ENCODE measurements at places on chromosomes 12 and 14.

DNA sequence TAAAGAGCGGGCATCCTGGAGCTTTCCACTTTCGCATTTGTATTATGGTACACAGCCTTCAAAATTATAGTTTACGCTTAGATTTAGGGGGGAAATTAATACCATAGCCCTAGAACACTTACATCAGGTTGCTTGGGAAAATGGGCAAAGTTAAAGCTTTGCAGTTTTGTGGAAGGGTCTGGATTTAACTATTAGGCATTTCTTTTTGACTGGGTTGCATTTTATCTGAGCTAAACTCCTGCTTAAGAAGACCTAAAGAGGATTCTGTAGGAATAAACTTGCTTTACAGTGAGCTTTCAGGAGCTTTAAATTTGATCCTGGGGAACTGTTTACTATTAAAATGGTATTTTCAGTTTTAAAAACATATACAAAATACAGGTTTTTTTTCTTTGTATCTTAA, 42.8 kb upstream of the PTPRQ start:
- no peak for DNase-seq

DNA sequence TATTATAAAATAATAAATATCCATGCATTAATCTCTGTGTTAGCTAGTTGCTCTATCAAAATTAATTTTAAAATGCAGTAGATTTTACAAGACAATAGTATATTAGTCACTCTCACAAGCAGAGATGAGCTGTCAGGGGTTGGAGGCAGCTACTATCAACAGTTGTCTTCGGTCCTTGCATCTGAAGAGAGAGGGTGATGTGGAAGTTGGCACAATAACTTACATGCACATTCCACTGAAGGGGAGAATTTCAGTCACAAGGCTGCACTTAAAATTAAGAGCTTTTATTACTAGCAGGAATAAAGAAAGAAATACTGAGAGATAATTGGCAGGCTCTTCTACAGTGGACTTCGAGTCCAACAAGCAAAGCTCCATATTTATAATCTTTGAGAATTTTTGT, 166.9 kb upstream of the DCN start:
- DNase-seq: no peak

DNA sequence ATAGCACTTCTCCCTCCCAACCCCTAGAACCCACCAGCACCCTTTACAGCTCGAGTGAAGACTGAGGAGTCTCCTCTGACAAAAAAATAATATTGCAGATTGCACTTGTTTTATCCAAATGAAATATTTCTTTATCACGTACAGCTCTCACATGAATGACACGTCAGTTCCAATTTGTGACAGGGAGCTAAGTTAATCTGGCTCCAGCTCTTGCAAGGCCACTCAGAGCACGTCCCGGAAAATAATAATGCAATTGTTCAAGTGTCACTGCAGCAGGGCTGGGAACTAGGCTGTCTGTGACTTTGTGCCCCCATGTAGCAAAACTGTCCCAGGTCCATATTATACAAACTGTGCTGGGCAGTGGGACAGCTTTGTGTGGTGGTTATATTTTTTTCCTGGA, 539.6 kb downstream of the VRK1 start:
- DNase-seq: no peak

- no peak for DNase-seq
Observed at GRCh38 chr12:124786061-124786964, 77.4 kb downstream of the SCARB1 start.

DNA sequence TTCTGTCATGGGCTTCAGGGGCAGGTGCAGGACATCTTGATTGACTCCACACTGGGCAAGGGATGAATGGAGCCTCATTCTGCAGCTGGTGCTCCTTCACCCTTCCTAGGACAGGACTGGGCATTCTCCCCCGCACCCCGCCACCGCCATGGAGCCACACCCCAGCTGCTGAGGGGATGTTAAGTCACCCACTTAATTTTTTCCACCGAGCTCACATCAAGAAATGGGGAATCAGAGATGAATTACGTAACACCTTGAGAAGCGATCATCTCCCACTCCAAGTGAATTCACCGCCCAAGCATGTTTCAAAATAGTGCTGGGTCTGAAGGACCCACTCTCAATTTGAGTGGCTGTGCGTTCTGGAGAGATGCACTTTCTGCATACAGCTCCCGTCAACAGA, 94.2 kb downstream of the EML1 start:
- DNase-seq: no peak

GRCh38 chr14:74492776-74493342, at the start of gene NPC2:
Gene NPC2, minus strand, starts transcription at chr14:74493305. Its CDS starts 31 bp downstream, at chr14:74493274.
- DNase-seq: no peak

GRCh38 chr12:14769466-14769968, 33.8 kb downstream of the WBP11 start:
- DNase-seq: peak; percentile 38

GRCh38 chr12:126719912-126720705, 1546.9 kb upstream of the TMEM132C start:
- no peak for DNase-seq

GRCh38 chr12:121534495-121535148, 46.2 kb downstream of the KDM2B start:
- DNase-seq: peak; percentile 62

DNA sequence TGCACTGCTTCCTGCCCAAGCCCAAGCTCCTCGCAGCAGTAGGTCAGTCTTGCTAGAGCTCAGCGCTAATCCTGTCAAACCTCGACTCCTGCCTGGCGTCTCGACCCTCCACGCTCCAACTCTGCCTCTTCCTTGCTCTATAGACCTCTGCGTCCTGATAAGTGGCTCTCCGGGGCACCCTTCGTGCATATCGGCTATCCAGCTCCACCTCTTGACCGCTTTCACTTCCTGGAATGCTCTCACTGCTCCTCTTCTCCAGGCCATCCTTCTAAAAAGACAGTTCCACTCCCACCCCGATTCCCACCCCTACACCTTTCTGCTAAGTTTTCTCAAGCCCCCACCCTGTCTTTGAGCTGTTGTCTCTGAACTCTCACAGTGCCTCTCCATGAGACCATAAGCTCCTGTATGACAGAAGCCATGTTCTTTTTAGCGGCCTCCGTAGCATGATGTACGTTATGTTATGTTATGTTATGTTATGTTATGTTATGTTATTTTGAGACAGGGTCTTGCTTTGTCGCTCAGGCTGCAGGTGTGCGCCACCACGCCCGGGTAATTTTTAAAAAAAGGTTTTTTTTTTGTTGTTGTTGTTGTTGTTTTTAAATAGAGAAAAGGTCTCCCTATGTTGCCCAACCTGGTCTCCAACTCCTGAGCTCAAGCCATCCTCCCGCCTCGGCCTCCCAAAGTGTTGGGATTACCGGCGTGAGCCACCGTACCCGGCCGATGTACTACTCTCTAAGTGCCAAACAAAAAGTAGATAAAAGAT, 601 bp downstream of the COX14 start:
- no peak for DNase-seq

DNA sequence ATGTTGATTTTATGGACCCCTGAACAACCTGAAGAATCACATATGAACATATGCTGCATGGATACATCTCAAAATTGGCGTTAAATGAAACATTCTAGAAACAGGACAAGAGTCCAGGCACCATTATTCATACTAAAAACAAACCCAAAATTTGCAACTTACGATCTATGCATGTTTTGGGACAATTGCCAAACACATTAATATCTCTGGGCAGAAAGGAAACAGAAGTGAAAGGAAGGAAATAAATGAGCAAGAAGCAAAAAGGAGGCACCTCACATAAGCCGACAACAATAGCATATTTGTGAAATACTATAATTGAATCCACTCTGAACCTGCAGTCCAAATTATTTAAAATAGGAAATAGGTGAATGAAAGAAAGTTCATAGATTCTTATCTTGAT, 1505.3 kb downstream of the AACS start:
- no peak for DNase-seq

- DNase-seq: no peak
Observed at GRCh38 chr14:81005540-81006228, 50.3 kb downstream of the TSHR start.

GRCh38 chr12:96400631-96401075, 414 bp upstream of the CDK17 start:
- DNase-seq: peak; percentile 30

GRCh38 chr14:104891664-104892530, 26.8 kb downstream of the CEP170B start:
- DNase-seq: no peak

- no peak for DNase-seq
Observed at GRCh38 chr14:64684091-64684490, 20.1 kb upstream of the PLEKHG3 start.

- peak; percentile 51 for DNase-seq
Observed at GRCh38 chr12:54282949-54283593, 2.5 kb downstream of the HNRNPA1 start.

- DNase-seq: no peak
Observed at GRCh38 chr12:97520106-97520505, 57.5 kb downstream of the RMST start.

GRCh38 chr14:68544081-68544892, 248.6 kb downstream of the ZFP36L1 start:
- no peak for DNase-seq

GRCh38 chr14:61264010-61264571, 17.0 kb downstream of the TMEM30B start:
- no peak for DNase-seq

DNA sequence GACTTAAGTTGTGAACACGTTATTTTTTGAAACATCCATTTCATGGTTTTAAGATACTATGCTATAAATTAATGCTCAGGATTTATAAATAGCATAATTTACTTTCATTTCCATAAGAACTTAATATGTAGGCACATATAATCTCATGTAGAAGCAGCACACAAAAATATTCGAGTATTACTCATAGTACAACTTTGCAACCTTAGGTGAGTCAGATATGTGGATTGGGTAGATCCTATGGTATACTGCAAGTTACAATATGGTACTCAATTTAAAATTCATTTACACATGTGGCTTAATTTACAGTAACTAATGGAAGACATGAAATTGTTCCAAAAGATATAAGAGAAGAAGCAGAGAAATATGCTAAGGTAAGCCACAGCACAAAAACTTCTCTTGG, 26.0 kb downstream of the PSMA3 start:
- DNase-seq: no peak

DNA sequence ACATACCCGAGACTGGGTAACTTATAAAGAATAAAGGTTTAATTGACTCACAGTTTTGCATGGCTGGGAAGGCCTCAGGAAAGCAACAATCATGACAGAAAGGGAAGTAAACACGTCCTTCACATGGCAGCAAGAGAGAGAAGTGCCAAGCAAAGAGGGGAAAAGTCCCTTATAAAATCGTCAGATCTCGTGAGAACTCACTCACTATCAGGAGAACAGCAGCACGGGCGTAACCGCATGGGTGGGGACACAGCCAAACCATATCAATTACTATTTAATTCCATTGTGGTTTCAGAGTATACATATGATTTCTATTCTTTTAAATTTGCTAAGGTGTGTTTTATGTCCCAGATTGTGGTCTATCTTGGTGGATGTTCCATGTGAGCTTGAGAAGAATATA, 117.9 kb downstream of the SCAF11 start:
- DNase-seq: no peak

DNA sequence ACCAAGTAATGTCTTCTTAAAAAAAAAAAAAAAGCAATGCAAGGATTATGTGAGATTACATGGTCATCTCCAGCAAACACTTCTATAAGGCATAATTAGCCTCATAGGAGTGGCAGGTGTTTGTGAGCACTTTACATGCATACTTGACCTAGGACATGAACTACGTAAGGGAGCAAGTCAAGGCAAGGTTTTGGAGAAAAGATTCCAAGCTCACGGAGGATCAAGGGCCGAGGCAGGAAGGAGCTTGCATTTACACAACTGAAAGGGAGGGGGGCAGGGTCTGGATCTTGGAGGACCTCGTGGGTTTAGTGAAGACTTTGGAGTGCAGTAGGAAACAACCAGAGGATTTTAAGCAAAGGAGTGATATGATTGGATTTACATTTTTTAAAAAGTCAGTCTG, 112.5 kb downstream of the CCER1 start:
- DNase-seq: no peak

GRCh38 chr12:112906712-112907414, at the start of gene OAS1:
Gene OAS1, plus strand, starts transcription at chr12:112906962. Its CDS starts 78 bp downstream, at chr12:112907040.
- no peak for DNase-seq

GRCh38 chr12:75738486-75738885, 227.1 kb upstream of the KRR1 start:
- peak; percentile 32 for DNase-seq

GRCh38 chr12:130053651-130054069, 108.6 kb upstream of the FZD10 start:
- DNase-seq: no peak

DNA sequence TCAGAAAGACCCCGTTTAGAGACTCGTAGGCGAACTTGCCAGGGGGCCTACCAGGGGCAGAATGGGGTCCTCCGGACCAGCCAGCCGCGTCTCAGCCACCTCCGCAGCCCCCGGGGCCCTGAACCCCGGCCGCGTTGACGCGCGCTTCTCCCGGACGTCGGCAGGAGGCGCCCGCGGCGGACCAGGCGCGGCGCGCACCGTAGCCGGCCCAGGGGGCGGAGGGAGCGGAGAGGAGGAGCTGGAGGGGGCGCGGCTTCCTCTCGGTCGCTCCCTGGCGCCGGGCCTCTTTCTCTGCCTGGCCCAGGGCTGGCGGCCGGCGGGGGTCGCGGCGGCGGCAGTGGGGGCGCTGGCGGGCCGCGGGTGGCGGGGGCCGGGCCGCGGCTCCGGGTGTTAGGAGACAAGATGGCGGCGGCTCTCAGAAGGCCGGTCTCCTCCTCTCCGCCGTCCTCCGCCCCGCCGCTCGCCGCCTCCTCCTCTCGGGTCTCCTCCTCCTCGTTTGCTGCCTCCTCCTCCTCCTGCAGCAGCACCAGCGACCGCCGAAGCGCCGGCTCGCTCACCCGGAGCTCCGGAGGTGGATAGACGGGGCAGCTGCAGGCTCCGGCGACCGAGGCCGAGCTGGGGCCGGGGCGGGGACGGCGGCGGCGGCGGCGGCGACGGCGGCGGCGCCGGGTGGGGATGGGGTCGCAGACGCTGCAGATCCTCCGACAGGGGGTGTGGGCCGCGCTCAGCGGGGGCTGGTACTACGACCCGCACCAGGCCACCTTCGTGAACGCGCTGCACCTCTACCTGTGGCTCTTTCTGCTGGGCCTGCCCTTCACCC, at the start of gene PCNX1:
Gene PCNX1 (plus strand): TSS at position 284 of the 820 bp plus-strand sequence. CDS start 392 bp downstream, at position 676.
- DNase-seq: peak; percentile 87

Measured in stimulated activated naive CD4-positive, alpha-beta T cell treated with Interleukin-2 at 50 U/mL for 16 hours (primary cell).